Mammary epithelial cell (primary cell): ENCODE measurements at places on chromosomes 7 and 10.
A peak's percentile ranks its signal among the peaks of the same experiment; 100 is the strongest.

DNA sequence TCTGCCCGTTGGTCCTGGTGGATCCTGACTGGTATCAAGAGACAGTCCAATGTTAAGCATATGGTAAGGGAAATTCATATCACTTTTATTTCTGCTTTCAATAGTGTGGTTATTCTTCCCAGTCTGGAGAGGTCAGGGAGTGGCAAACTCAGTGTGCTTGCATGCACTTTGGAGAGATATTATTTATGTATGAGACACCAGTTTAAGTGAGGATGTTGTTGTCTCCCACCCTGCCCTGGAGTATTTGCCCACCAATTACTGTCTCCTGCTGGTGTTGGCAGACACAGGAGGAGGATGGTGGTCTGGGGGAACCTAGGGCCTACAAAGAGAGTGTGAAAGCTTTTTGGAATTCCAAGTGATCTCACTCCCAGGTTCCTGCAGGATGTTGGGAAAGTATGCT, 59.7 kb downstream of the OR13A1 start:
- no peak for DNase-seq

GRCh38 chr7:101882595-101883564, 65.5 kb downstream of the CUX1 start:
- peak; percentile 99 for DNase-seq

- no peak for DNase-seq
Observed at GRCh38 chr7:102044641-102044983, 227.2 kb downstream of the CUX1 start.

GRCh38 chr7:81515009-81515408, 254.8 kb downstream of the HGF start:
- DNase-seq = peak; percentile 33

DNA sequence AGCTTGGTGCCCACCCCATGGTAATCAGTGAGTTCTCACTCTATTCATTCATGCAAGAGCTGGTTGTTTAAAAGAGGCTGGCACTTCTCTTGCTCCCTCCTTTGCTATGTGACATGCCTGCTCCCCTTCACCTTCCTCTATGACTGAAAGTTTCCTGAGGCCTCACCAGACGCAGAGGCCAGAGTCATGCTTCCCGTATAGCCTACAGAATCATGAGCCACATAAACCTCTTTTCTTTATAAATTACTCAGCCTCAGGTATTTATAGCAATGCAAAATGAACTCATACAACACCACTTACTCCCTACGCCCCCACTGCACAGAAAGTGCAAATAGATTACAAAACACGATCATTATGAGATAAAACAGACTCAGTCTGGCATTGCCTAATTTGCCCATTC, 39.0 kb downstream of the SEC61G start:
- DNase-seq = peak; percentile 7

DNA sequence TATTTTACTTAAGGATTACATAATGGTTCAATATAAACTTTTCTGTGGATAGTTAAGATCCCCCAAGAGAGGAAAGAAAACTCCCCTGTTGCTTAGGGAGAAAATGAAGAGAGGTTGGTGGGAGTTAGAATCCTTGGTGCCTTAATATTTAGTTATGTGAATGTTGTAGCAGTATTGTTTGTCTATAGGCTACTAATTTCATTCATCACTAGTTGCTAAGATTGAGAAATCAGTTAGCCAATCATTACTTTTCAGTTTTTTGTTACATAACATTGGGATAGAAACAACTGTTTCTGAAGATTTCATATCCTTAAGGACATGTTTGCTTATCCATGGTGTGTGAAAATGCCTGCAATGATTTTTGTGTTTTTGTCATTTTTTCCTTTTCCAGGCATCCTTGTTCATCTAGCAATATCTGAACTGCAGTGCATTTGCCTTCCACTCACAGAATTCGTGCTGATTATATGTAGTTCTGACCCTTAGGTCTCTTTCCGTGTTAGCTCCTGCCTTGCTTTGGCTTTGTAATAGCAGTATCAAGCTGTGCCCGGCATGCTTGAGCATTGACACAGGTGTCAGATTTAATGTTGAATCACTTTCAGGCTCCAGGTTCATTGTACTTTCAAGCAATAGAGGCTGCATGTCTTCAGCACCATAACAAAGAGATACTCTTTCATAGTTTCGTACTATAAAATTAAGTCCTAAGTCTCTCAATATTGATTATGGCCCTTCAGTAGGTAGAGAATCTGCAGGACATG, 85.0 kb downstream of the PODXL start:
- DNase-seq = no peak

GRCh38 chr7:145224775-145225174, 388.9 kb upstream of the TPK1 start:
- no peak for DNase-seq

DNA sequence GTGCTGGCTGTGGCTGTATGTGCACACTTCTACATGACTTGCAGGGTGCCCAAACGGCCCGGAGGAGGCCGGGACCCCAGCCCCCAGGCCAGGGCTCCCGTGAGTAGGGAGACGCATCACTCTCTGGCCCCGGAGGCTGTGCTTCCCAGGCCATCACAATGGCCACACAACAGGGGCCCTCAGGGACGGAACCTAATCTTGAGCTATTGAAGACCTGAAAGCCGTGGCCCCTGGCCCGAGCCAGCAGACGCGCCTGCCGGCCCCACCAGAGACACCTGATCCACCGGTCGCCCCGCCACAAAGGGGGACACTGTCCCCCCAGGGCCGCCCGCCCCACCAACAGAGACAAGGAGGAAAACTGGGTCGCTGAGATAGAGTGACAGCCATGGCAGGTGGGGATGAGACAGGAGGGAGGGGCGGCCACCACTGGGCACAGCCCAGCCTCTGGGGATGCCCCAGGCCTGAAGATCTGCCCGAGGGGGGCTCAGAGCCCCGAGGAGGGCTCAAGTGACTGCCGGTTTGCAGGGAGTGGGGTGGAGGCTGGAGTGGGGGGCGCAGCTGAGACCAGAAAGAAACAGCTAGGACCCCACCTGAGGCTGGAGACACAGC, 10.2 kb upstream of the LFNG start:
- no peak for DNase-seq

GRCh38 chr10:30215623-30216022, 133.5 kb downstream of the MTPAP start:
- DNase-seq = no peak

- no peak for DNase-seq
Observed at GRCh38 chr7:157138101-157138423, 664 bp upstream of the UBE3C start.

DNA sequence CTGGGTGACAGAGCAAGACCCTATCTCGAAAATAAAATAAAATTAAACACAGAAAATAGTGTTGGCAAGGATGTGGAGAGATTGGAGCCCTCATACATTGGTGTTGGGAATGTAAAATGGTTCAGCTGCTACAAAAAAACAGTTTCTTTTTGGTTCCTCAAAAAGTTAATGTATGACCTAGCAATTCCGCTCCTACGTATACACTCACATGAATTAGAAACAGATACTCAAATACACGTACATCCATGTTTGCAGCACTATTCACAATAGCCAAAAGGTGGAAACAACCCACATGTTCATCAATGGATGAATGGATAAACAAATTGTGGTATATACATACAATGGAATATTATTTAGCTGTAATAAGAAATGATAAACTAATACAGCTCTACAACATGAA, 28.4 kb upstream of the CHCHD3 start:
- DNase-seq = no peak

DNA sequence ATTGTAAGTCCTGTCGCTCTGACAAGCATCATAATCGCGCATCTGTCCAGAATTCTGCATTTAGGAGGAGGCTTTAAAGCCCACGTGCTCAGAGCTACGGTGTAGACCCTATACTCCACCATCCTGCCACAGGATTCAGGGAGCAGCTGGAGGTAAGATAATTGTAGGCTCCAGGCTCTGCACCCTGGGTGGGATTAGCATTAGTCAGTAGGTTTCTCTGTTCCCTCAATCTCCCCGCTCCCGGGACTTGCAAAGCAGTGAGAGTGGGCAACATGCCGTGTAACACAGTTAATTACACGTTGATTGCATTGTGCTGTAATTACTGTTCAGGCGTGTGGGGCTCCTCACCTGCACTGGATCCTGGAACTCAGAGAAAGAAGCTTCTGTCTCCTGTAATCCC, 89.3 kb upstream of the CUX1 start:
- DNase-seq = no peak

DNA sequence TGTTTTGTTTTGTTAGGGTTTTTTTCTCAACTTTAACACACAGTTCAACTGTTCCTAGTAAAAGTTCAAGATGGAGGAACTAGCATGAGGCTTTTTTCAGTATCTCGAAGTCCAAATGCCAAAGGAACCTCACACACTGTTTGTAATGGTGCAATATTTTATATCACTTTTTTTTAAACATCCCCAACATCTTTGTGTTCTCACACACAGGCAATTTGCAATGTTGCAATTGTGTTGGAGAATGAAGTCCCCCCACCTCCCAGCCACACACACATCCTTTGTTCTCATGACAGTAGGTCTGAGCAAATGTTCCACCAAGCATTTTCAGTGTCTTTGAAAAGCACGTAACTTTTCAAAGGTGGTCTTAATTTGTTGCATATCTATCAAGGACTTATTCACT, 120.9 kb downstream of the TWIST1 start:
- no peak for DNase-seq

DNA sequence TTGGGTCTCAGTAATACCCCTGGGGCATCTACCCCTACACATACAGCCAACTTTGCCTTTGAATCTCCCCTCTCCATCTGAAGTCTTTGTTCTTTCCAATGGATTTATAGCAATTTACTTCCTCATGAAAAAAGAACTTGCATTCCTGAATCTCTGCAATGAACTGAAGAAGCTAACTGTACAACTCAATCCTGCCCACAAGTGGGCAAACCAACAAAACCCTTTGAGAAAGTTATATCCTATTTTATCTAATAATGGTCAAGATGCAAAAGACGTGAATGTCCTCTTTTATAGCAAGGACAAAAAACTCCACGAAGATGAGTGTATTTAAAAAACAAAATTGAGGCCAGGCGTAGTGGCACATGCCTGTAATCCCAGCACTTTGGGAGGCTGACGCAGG, 991.3 kb downstream of the LRMDA start:
- no peak for DNase-seq

DNA sequence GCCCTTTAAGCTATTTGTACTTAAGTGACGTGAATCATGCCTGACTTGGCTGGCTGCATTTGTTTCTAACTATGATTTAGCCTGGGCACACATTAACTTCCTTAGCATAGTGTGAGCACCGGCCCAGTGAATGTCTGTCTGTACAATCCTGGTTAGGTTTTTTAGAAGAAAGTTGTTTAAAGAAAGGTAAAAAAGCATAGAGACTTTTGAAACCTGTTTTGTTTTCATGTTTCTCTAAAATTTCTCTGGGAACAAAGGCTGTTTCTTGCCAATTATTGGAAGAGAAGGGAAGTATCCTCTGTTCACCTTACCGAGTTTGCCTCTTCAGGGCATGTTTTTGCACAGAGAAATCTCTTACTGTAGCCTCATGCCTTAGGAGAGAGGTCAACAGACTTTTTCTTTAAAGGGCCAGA, 42.9 kb upstream of the MET start:
- peak; percentile 73 for DNase-seq

- DNase-seq = peak; percentile 20
Observed at GRCh38 chr7:122248472-122248871, 56.1 kb downstream of the FEZF1 start.

DNA sequence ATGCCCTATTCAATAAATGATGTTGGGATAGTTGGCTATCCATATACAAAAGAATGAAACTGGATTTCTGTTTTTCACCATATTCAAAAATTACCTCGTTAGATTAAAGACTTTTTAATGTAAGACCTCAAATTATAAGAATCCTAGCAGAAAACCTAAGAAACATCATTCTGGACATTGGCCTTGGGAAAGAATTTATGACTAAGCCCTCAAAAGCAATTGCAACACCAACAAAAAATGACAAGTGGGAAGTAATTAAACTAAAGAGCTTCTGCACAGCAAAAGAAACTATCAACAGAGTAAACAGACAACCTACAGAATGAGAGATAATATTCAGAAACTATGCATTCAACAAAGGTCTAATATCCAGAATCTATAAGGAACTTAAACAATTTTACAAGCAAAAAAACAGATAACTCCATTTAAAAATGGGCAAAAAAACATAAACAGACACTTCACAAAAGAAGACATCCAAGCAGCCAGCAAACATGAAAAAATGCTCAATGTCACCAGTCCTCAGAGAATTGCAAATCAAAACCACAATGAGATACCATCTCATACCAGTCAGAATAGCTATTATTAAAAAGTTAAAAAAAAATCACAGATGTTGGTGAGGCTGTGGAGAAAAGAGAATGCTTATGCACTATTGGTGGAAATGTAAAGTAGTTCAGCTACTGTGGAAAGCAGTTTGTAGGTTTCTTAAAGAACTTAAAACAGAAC, 309.8 kb downstream of the AHR start:
- peak; percentile 36 for DNase-seq

DNA sequence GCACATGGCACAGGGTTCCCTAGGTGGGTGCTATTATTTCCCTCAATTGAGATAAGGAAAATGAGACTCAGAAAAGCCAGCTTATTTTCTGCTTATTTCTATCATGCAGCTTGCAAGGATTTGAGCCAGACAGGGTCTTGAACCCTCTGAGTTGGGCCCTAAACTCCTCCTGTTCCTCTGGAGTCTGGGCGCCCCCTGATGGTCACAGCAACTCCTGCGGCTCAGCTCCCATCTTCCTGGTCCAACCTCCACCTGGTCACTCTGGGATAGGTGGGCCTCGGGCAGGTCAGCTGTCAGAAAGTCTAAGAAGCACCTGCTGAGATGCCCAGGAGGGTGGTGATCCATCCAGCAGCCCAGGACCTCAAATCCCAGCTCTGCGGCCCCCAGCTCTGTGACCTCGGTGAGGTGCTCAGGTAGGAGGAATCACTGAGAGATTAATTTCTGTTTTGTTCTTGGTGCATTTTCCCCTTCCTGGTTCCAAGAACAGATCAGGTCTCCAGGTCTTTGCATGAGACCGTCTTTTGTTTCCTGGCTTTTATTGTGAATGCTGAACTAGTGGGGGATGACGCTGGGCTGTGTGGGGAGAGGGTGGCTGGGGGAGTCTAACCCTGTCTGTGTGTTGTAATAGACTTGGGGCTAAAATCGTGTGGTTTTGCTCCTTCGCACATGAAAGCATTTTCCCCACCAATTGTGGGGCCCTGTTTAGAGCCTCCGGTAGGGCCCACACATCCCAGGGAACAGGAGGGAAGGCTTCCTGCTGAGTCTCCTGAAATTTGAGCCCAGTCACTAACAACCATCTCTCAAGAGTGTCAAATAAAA, 32.8 kb downstream of the TMEM130 start:
- no peak for DNase-seq

DNA sequence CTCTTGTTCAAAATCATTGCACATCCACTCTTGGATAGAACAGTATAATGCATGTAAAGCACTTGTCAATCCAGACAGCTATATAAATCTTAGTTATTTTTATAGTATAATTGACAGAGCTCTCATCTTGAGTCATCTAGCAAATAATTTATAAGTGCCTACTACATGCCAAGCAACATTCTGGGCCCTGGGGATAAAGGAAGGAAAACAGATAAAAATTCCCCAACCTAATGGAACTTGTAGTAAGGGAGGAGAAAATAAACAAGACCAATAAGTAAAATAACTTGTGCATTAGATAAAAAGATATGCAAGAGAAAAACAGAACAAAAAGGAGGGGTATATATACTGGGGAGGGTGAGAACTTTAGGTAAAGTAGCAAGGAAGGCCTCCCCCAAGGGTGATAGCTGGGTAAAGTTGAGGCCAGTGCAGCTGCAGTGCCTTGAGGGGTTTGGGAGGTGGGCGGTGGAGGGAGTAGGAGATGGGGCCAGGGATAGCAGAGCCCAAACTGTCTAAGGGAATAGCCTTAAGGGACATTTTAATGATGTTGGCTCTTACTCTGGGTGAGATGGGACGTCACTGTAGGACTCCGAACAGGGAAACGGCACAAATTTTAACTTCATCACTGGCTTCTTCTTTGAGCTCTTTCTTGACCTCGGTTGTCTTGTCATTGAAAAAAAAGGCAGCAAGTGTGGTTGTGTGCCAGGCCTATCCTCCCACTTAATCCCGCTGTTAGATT, 79.3 kb upstream of the SEC61G start:
- DNase-seq = no peak
